ENCODE measurements at places on chromosomes 2 and 18.

DNA sequence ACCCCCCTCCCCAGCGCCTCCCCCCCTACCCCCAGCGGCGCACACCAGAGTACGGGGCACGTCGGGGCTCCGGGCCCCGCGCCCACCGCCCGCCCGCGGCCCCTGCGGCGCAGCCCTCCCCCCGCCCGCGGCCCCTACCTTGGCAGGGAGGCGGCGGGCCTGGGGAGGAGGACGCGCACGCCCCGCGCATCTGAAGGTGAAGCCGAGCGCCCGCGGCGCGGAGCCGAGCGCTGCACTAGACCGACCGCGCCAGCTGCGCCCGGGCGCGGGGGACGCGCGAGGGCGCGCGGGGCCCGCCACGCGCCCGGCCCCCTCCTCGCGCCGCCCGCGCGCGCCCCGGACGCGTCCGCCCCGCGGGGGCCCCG is at the start of gene ZNF516:
TSS of gene ZNF516 (minus strand) at position 237 of the 365 bp plus-strand sequence. CDS start 52,188 bp downstream, outside the sequence.
- H3K4me3 ChIP-seq = peak within 1 kb of the TSS; percentile 78
- no peaks in the 10 kb centered on the region for H3K4me1 ChIP-seq
- H3K36me3 ChIP-seq = no peaks in the 10 kb centered on the region
- H3K27ac ChIP-seq = peak within 1 kb of the TSS; percentile 93
- no peak for DNase-seq
- H3K27me3 ChIP-seq = no peaks in the 10 kb centered on the region

- no peak overlapping the region for H3K4me3 ChIP-seq
- H3K36me3 ChIP-seq = no peaks in the 10 kb centered on the region
- no peaks in the 10 kb centered on the region for H3K27me3 ChIP-seq
- H3K4me1 ChIP-seq = no peaks in the 10 kb centered on the region
- DNase-seq = no peak
Measured at GRCh38 chr18:69002233-69002632, 204.4 kb downstream of the CCDC102B start.

- H3K4me1 ChIP-seq = no peaks in the 10 kb centered on the region
- H3K27me3 ChIP-seq = no peaks in the 10 kb centered on the region
- peak overlapping the region; percentile 21 for H3K27ac ChIP-seq
- DNase-seq = no peak
- H3K4me3 ChIP-seq = no peak overlapping the region
Measured at GRCh38 chr18:32317651-32318050, 127.8 kb downstream of the MEP1B start.

GRCh38 chr18:49638891-49639557 is 77.2 kb downstream of the LIPG start:
- no peaks in the 10 kb centered on the region for H3K36me3 ChIP-seq
- H3K27ac ChIP-seq = no peak overlapping the region
- no peak overlapping the region for H3K4me3 ChIP-seq

- no peak overlapping the region for H3K27ac ChIP-seq
- no peaks in the 10 kb centered on the region for H3K27me3 ChIP-seq
- DNase-seq = no peak
- no peak overlapping the region for H3K4me3 ChIP-seq
Measured at GRCh38 chr18:3747176-3747973, 297.4 kb downstream of the TGIF1 start.

DNA sequence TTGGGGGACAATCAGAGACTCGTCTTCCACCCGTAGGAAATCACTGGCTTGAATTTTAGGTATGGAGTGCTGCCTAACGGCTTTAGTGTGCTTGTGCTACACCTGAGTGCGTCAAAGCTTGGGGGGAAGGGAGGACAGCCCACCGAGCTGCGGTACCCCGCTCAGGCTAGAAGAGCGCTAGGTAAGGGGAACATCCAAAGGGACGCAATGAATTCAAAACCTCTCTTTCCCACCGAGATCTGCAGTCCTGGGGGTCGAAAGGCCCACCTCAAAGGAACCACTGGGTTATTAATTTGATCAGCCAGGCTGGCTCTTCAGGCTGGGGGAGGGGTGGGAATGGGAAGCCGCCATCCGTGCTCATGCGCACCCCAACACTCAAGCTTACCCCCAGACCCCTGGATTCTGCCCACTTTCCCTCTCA is 2.7 kb downstream of the EPHA4 start:
- H3K27ac ChIP-seq = no peak overlapping the region
- H3K4me3 ChIP-seq = no peak overlapping the region
- no peaks in the 10 kb centered on the region for H3K4me1 ChIP-seq
- H3K27me3 ChIP-seq = no peaks in the 10 kb centered on the region
- no peak for DNase-seq

GRCh38 chr2:149525323-149525722 is 62.3 kb downstream of the MMADHC start:
- DNase-seq = no peak
- H3K27ac ChIP-seq = no peak overlapping the region
- no peaks in the 10 kb centered on the region for H3K36me3 ChIP-seq
- H3K4me1 ChIP-seq = no peaks in the 10 kb centered on the region

- H3K4me3 ChIP-seq = no peak overlapping the region
- no peak overlapping the region for H3K27ac ChIP-seq
- H3K4me1 ChIP-seq = no peaks in the 10 kb centered on the region
- peak; percentile 54 for DNase-seq
Measured at GRCh38 chr18:6521803-6522418, 107.2 kb upstream of the L3MBTL4 start.

All from breast epithelium (tissue), 4 donors.